ENCODE measurements at places on chromosomes 5 and 9.

GRCh38 chr9:121439711-121440664 is 59.7 kb downstream of the GGTA1 start:
- no peak for DNase-seq

DNA sequence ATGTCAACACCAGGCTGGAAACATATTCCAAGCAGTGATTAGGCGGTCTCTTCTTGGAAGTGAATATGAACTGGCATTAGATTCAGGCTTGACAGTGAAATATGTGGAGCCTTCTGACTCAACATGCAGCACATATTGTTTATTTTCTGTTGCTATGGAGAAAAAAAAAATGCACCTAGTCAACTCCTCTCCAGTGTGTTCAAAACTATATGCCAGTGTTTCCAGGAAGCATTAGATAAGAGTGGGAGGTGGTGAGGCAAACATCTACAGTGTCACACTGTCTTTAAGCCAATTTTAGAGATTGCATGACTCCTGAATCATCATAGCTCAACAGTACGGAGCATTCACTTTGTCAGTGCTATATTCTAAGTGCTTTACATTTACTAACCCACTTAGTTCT is 117.9 kb downstream of the HCN1 start:
- no peak for DNase-seq

- DNase-seq, result no peak
These were observed 37.3 kb upstream of the CDK5RAP2 start for GRCh38 chr9:120616966-120617935.

DNA sequence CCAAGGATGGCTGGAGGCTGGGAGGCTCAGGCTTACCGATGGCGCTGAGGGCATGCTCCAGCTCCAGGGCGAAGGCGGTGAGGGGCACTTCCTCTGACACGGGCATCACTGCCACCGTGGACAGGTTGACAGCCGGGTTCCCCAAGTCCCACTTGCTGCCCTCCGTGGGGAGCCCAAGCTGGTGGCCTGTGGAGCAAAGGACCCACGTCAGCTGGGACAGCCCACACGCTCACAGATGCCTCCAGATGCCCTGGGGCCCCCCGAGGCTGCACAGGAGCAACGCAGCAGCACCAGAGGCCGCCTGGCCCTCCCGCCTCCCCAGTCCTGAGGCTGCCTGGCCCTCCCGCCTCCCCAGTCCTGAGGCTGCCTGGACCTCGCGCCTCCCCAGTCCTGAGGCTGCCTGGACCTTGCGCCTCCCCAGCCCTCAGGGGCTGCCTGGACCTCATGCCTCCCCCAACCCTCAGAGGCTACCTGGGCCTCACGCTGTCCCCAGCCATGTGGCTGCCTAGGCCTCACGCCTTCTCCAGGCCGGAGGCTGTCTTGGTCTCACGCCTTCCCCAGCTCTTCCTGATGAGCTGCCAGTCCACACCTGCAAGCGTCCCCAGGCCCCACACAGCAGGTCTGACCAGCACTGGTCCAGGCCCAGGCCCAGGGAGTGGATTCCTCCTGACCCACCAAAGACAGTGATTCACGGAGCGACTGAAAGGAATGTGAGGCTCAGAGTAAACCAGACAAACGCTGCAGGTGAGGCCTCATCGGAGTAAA is 25.6 kb upstream of the NSMF start:
- DNase-seq, result no peak

DNA sequence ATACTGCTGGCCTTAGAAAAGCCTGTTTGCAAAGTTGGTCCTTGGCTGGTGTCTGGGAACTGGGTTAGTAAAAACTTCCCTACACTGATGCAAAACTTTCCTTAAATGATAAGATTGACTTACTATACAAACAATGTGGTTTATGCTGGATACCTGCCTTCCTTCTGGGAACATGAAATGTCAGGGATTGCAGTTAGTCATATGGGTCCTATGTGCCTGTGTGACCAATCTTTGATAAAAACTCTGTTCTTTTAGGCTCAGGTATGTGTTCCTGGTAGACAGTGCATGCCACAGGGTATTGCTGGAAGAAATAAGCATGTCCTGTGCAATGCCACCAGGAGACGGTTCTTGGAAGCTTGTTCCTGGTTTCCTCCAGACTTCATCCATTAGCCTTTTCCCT is 173.3 kb downstream of the RMI1 start:
- no peak for DNase-seq

DNA sequence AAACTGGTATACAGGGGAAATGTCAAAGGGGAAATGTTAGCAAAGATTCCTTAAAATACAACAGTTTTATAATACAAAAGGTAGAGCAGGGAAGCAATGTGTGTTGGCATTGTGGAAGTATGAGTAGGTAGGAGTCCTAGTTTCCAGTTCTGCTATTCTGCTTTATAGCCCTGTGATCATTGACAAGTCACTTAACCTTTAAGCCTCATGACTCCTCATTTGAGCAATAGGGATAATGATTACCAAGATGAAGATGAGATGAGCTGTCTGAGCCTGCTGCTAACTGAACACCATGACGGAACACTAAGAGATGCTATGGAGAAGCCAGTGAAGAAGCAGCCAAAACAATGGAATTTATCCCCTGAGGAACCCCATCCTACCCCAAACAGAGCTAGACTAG is 251.7 kb downstream of the PAPPA start:
- no peak for DNase-seq

DNA sequence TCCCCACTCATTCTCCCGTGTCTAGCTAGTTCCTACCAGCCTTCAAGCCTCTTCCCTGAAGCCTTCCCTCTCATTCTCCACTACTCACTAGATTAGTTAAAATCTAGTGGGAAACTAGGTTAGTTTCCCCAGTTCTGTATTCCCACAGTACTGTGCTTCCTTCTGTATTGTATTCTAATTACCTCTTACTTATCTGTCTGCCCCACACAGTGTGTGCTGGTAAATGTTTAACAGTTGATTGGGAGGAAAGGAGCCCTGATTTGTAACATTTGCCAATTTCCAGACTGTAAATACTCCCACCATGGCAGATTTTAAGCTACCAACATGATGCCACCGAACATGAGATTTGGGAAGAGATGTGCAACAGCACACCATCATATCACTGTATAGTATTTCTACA is 8.3 kb downstream of the KLHL3 start:
- DNase-seq, result no peak

GRCh38 chr5:154244476-154244875 is 53.9 kb downstream of the GALNT10 start:
- no peak for DNase-seq

- no peak for DNase-seq
These were observed 70.5 kb downstream of the SNX24 start for GRCh38 chr5:122915717-122916461.

- no peak for DNase-seq
These were observed 9.5 kb upstream of the PHF19 start for GRCh38 chr9:120886490-120886967.

All from activated T-cell treated with anti-CD3 and anti-CD28 coated beads for 48 hours (primary cell).